Omental fat pad (tissue), 4 donors: ENCODE measurements at places on chromosomes 13 and 19.
A peak's percentile ranks its signal among the peaks of the same experiment; 100 is the strongest.

GRCh38 chr13:26320766-26321165, 66.8 kb downstream of the CDK8 start:
- DNase-seq: no peak

- no peak for DNase-seq
These were observed 73.5 kb downstream of the PDS5B start for GRCh38 chr13:32659736-32660135.

DNA sequence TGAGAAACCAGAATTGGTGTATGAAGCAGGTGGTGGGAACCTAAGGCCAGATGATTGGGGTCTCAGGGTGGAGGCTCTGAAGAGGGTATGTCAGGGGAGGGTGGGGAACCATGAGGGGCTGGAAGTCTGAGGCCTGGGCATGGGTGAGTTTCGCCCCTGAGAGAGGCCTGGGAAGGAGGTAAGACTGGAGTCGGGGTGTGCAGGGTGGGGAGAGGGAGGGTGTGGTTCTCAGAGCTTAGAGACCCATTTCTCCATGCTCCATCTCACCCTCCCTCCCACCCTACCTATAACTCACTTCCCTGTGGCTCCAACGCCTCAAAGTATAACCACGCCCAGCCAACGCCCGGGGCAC, 1.0 kb upstream of the KLHL26 start:
- no peak for DNase-seq

DNA sequence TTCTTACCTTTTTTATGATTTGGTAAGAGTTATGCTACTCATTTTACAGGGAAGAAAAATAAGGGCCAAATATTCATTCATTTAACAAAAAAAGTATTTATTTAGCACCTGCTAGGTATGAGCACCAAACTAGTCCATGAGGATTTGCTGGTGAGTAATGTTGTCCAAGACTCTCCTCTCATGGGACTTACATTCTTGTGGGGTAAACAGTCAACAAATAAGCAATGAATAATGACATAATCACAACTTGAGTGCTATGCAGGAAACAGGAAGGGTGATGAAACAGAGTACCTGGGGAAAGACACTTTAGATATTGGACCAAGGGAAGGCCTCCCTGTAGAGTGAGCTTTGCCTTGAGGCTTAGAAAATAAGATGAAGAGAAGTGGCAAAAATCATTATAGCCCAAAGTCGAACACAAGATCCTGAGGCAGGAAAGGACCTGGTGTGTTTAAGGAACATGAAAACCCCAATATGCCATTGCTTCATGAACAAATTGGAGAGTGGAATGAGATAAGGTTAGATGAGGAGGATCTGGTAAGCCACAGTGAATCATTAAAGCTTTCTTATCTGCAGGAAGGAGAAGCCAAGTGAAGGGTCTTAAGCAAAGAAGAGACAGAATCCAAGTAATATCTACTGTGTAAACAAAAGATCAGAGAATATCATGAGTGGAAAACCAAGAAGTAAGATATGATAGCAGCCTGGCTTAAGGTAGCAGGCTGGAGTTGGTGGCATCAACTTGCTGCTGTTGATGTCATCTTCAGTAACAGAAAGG, 294.5 kb upstream of the NBEA start:
- DNase-seq: no peak

DNA sequence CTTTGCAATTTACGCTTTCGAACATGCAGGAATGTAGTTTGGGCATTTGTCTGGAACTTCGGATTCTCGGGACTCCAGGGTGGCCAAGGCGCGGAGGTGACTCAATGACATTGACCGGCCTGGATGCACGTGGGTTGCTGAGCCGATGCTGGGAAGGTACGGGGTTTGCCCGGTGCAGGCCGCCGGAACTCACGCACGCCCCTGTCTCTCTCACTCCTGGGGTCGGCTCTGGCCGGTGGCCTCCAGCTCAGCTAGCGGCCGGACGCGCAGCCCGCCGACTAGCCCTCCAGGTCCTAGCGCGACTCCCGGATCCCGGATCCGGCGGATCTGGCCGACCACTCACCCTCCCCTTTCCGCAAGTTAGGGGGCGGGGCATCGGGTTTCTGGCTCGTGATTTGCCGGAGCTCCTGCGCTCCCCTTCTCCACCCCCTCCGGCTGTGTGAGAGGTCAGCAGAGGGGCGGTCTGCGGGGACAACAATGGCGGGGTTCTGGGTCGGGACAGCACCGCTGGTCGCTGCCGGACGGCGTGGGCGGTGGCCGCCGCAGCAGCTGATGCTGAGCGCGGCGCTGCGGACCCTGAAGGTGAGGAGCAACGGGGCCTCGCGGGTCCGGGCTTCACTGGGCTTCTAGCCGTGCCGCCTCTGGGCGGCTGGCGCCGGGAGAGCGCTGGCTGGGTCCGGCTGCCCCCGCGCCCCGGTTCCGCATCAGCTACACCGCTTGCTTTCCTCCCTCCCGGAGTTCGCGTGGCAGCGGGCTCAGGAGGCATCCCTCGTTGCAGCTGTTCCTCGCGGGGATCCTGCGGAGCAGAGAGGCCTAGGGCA, at the start of gene PCCA:
TSS of gene PCCA (plus strand) at position 450 of the 821 bp plus-strand sequence. CDS start at position 478, 28 bp downstream.
- DNase-seq: peak; percentile 84

- DNase-seq: no peak
These were observed 9.2 kb upstream of the KANK3 start for GRCh38 chr19:8352134-8352827.
